ENCODE measurements at places on chromosomes 4 and X.

DNA sequence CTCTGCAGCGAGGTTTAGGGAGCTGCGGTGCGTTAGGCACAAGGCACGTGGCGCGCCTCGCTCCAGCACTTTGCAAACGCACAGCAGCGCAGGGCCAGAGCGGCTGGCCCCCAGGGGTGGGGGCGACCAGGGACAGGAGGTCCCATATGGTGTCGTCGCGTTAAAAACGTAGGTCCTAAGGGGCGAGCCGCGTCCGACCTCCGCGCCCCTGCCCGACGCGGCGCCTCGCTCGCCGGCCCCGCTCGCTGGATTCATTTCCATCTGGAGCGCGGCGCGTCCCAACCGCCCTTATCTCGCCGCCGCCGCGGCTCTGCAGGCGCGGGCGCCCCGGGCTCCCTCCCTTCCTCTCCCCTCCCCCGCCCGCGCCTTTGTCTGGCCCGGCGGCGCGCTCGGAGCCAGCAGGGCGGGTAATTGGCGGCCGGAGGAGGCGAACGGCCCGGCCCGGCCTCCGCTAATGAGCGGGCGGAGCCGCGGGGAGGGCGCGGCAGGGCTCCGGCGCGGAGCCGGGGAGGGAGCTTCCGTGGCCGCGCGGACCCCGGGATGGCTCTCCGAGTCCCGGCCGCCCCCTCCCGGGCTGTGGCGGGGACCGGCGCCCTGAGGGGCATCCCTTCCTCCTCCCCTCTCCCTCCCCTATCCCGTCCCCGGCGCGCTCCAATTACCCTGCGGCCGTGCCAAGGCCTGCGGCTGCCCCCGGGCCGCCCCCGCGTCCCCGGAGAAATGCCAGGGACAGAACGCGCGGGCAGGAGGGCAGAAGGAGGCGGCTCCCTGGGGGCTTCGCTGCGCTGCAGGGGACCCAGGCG lies 409.0 kb downstream of the BCOR start:
- peak; percentile 62 for DNase-seq

DNA sequence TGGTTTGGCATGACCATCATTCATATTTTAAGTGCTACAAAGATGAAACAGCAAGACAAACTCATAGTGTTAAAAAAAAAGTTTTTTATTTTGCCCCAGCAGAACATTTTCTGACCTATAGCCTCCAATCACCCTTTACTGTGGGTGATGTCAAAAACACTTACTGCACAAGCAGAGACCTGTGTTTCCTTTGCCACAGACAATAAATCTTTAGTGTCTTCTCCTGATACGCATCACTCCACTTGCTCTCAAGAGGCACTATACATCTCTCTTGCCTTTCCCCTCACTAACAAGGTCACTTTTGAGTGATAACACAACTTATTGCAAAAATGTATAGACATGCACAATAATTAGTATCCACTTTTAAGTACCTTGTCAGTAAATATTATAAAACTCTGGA lies 125.6 kb downstream of the ANTXR2 start:
- DNase-seq: no peak

GRCh38 chrX:130523460-130524394 lies 121.9 kb downstream of the RBMX2 start:
- peak; percentile 14 for DNase-seq

DNA sequence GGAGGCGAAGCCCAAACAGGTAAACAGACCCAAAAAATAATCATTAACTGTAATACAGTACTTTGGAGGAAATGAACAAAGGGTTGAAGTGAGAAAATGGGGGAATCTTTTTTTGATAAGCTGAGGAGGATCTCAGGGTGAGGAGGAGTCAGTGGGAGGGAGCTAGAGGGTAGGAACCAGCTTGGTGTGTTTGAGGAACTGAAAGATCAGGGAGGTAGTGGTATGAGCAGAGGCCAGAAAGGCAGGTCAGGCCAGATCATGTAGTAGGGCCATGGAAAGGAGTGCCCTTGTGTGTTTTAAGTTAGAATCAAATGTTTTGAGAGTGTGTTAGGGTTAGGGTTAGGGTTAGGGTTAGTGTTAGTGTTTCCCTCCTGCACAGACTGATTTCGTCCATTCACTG lies 48.8 kb downstream of the PPP2R2C start:
- DNase-seq: no peak

- DNase-seq: no peak
Measured at GRCh38 chr4:79492148-79492547, 84.1 kb upstream of the GK2 start.

DNA sequence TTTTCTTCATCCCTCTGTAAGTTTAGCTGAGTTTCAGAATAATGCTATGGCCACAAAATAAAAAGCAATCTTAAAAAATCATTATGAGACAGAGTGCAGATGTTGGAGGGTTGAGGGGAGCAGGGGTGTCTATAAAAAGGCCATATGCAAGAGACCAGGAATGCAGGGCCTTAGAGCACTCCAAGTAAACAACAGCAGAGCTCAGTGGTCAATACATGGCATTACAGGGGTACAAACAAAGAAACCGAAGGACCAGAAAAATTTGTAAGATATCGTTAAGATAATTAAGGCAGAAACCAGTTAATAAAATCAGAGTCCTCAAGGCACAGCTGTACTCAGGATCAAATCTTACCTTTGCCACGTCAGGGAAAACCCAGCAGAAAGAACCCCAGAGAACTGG lies 28.4 kb upstream of the NDST3 start:
- no peak for DNase-seq

- DNase-seq: no peak
Measured at GRCh38 chrX:110363244-110363643, 4.6 kb downstream of the RTL9 start.

GRCh38 chr4:59612235-59612634 lies 1587.9 kb upstream of the ADGRL3 start:
- no peak for DNase-seq

DNA sequence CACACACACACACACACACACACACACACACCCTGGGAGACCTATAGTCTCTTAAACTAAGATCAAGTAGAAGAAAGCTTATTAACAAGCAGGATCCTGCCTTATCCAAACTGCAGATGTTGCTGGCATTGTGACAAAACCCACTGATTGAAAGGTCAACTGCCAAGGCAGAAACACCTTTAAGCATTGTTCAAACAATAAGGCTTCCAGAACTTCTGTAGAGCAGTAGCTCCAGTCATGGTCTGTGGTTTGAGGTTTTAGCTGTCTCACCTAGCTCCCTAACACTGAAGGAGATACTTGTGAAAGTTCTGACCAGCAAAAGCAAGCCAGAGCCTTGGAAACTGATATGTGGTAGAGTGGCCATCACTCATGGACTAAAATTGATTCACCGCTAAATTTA lies 59.8 kb downstream of the PTCHD1 start:
- DNase-seq: no peak

- DNase-seq: peak; percentile 23
Measured at GRCh38 chrX:150363561-150364346, 637 bp downstream of the MAMLD1 start.

- no peak for DNase-seq
Measured at GRCh38 chr4:151472297-151472696, 63.3 kb downstream of the FHIP1A start.

GRCh38 chr4:181548873-181549575 lies 694.2 kb upstream of the TENM3 start:
- no peak for DNase-seq

DNA sequence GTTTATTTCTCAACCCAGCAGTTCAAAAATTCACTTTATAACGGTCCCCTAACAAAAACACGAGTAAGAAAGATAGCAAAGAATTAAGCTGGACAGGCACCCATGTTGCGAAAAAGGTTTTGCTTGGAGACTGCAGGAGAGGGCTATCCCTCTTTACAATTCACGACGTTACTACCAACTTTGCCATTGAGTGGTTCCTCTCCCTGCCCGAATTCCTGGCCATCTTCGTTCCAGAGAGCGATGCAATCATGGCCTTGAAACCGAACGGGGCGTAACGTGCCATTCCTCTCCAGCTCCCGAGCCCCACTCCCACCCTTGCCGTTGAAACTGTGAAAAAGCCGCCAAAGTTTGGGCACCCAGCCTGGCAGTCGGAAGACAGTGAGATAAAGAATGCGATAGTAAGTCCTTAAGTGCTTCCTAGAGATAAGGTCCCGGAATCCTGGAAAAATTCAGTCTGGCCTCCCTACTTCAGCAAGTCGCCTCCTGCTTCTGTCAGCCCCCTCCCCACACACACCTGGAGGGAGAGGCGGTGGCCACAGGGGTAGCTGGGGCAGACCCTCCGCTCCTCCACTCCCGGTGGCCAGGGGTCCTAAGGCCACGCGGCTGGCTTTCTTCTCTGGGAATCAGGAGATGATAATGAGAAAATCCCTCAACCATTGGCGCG lies 65.2 kb downstream of the FBXO8 start:
- peak; percentile 33 for DNase-seq

- DNase-seq: no peak
Measured at GRCh38 chrX:9957743-9958142, 9.4 kb upstream of the CLDN34 start.

DNA sequence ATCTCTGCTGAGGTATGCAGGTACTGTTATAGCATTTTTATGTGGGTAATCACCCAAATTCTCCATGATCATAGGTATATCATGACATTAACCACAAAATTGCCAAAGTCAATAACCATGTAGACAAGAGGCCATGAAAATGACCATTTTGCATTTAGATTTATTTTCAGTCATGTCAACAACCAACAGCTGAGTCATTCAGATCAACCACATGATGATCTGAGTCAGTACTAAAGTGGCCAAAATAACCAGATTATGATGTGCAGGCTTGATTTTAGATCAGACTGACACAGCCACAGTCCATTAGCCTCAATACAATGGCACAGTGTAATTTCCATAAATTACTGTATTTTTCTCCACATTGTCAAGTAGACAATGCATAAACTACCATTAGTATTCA lies 240.5 kb downstream of the GRIA3 start:
- no peak for DNase-seq

Measured in WTC11 (cell line).